T-helper 1 cell (primary cell): ENCODE measurements at places on chromosomes 3 and 15.

- no peak for DNase-seq
Measured at GRCh38 chr3:86180696-86181095, 810.3 kb downstream of the VGLL3 start.

GRCh38 chr3:71578054-71578751 is 5.3 kb downstream of the FOXP1 start:
- DNase-seq: no peak

DNA sequence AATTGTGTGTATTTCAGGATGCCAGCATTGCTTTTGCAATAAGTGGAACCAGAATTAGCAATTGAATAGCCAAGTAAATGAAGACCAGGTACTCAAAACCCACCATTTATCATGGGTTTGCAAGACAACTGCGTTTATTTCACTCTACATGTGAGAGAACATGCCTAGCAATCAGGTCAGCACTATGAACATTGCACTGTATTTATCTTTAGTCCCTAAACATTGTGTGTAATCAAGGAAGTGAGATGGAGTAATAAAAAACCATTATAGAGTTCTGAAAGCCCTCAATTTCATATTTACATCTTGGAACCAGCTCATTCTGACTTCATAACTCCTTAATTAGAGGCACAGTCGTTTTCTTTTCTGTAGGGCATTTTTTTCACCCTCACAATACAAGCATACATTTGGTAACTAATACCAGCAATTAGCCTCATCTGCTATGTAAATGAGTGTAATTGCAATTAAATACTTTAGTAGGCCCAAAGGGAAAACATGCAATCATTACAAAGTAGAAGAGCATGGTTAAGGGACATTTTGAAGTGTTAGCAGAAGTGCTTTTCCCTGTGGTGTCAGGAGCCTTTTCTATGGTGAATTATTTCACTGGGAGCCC is 153.1 kb upstream of the DPH6 start:
- no peak for DNase-seq

- no peak for DNase-seq
Measured at GRCh38 chr3:67608034-67608433, 46.4 kb downstream of the SUCLG2 start.

- DNase-seq: no peak
Measured at GRCh38 chr3:169232863-169233262, 430.6 kb downstream of the MECOM start.

DNA sequence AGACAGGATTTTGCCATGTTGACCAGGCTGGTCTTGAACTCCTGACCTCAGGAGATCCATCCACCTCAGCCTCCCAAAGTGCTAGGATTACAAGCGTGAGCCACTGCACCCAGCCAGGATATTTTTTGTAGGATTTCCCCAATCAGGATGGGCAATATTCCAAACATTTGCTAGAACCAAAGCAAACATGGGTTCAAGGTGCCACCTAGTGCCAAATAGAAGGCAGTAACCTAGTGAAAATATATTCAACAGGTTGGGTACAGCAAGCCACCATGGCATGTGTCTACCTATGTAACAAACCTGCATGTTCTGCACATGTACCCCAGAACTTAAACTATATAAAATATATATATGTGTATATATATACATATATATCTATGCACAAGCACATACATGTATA is 185.9 kb upstream of the CADM2 start:
- DNase-seq: no peak

- no peak for DNase-seq
Measured at GRCh38 chr3:97914388-97914787, 57.8 kb downstream of the RIOX2 start.

GRCh38 chr3:31244929-31245817 is 287.6 kb upstream of the STT3B start:
- no peak for DNase-seq

- no peak for DNase-seq
Measured at GRCh38 chr3:37625051-37625450, 236.6 kb upstream of the CTDSPL start.

DNA sequence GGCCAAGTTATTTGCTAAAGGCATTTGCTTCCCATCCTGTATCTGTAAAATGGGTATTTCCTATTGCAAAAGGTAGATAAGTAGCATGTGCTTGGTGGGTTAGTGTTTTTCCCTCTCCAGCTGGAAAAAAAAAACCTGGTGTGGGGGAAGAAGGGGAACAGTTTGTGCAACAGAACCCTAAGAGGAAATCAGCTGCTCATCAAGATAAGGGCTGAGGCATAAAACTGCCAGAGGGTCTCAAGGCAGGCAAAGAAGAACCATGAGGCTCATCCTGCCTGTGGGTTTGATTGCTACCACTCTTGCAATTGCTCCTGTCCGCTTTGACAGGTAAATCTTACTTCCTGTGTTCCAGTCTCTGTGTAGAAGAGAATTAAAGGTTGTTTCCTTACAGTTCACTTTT is at the start of gene CPA3:
Gene CPA3, plus strand, starts transcription at position 248 of the 400 bp plus-strand sequence. Its CDS starts 12 bp downstream, at position 260.
- DNase-seq: no peak

GRCh38 chr15:62798536-62798935 is 244.0 kb upstream of the TPM1 start:
- no peak for DNase-seq

DNA sequence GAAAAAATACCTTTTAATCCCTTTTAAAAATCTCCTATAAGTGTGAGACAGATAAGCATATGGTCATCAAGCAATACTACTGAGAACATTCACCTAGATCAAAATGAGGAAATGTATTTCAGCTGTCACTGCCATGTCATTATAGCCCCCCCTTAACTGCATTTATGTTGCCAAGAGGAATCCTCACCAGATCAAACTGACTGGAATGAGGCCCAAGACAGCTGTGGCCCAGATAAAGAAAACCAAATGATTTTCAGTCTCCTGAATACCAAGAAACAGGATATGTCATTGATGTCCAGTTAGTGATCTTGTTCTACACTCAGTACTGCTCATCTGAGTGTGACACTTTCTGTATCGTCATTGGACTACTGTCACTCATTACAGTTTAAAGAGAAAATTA is 35.1 kb upstream of the CPB1 start:
- DNase-seq: no peak

DNA sequence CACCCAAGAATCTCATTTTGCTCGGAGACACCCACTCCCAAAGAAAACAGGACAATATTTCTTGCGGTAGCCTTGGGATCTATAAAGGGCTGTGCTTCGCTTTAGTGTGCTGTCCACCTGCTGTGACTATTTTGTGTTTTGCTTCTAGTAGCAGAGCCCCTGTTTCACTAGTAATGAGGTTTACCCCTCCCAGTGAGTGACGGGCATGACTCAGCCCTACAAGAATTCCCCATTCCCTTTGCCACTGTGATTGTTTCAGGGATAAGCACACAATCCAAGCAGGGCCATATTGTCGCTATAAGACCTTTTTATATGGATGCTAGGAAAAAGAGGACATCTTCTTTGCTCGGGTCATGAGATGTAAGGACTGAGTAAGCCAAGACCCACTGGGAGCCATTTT is 62.5 kb upstream of the FOXB1 start:
- no peak for DNase-seq

- no peak for DNase-seq
Measured at GRCh38 chr3:184546252-184546651, 15.3 kb upstream of the EPHB3 start.

DNA sequence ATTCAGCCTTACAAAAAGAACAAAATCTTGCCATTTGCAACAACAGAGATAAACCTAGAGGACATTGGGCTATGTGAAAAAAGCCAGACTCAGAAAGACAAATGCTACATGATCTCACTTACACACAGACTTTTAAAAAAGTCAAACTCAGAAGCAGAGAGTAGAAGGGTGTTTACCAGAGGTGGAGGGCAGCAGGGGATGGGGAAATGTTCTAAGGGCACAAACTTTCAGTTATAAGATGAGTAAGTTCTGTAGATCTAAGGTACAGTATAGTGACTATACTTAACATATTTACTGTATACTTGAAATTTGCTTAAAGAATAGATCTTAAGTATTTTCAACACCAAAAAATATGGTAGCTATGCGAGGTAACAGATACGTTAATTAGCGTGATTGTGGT is 3.0 kb downstream of the MYEF2 start:
- DNase-seq: no peak

DNA sequence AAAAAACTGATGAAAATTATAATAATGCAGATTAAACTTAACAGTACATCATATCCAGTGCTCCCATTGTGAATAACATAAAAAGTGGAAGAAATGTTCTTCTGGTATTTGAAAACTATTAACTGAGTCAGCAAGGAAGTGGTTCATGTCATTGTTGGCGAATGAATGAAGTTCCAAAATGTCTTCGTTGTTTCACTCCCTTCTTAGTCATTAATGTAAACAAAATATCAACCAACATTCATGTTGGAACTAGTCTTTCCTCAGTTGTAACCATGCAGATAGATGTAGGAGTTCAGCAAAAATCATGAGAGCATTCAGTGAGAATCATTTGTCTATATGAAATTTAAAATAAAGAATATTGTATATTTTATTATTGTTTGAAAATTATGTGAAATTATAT is 44.1 kb upstream of the ICE2 start:
- DNase-seq: no peak

GRCh38 chr3:133477487-133477886 is 77.6 kb downstream of the BFSP2 start:
- DNase-seq: no peak

DNA sequence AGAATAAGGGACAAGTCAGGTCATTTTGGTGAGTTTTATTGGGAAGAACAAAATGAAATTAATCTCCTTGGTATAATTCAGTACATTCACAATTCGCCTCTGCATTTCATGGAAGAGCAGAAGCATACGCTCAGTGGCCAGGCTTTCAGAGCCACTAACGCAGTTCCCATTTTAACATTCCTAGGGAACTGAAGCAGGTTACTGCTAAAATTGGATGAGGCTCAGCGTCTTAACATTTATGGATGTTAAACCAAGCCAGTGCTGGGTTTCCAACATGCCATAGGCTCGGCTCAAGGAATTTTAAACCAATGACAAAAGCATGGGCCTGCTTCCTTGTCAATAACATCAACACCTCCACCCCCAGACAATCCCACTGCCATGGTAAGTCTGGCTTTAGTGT is 172.7 kb upstream of the PRICKLE2 start:
- no peak for DNase-seq

- no peak for DNase-seq
Measured at GRCh38 chr15:22845289-22845900, 6.9 kb downstream of the NIPA2 start.

DNA sequence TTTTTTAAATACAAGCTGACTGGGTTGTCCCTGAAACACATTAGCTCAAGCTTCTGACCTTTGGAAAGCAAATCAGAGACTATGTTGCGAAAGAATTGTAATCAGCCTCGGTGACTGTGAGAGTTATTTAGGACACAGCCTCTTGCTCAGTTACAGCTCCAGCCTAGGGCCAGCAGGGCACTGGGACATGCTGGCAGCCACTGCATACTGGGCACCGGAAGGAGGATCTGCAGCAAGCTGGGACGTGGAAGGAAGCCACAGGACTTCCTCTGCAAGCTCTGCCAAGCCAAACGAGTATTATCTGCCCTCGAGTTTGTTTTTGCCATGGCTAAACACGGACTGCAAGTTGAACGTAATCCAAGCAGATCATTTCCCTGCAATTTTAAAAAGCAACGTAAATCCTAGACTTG is 24.4 kb upstream of the COPG1 start:
- peak; percentile 41 for DNase-seq

GRCh38 chr3:47022641-47023071 is 43.2 kb downstream of the NBEAL2 start:
- DNase-seq: no peak

GRCh38 chr15:45594835-45595530 is 7.8 kb downstream of the BLOC1S6 start:
- no peak for DNase-seq

GRCh38 chr3:163543662-163544061 is 1534.6 kb downstream of the SI start:
- no peak for DNase-seq

DNA sequence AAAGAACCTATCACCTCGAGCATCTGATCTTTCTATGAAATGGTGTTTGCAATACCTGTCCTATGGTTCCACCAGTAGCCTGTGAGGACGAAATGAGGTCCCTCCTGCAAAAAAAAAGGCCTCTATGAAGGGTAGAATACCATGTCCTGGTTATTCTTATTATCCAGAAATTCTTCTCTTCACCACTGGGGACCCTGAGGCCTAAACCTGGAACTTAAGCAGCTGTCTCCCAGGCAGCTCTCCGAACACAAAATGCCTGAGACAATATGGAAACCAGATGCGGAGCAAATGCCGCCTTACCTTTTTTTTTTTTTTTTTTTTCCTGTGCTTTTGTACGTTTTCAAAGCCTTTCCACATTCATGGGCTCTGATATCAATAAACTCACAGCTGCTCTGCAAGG is 62.1 kb upstream of the WNT5A start:
- DNase-seq: no peak

- DNase-seq: no peak
Measured at GRCh38 chr15:45112591-45113379, 1.2 kb downstream of the DUOX2 start.

- no peak for DNase-seq
Measured at GRCh38 chr3:97102641-97103040, 288.2 kb downstream of the EPHA6 start.

DNA sequence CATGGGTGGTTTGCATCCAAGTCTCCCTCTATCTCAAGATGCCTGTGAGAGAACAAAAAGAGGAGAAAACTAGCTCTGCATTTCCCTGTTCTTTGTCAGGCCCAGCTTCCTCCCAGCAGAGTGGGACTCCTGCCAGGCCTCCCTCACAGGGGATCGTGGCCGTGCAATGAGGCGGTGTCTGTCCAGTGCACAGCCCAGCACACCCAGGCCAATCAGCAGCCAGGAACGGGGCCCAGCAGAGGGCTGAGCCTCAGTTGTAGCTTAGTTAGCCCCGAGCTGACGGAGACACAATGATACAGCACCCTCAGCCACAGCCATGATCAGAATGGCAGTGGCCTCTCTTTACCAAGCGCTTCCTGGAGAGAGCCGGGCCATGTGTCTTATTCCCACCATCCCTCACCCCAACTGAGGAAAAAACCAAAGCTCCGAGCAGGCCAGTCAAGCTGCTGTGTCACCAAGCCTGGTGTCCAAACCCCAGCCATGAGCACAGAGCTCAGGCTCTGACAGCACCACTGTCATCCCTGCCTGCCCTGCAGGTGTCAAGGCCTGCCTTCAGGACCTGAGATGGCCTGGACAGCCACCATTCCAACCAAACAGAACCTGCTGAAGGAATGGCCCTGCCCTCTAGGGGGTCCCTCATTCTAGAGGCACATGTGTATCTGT is 71.1 kb downstream of the DNAJB8 start:
- no peak for DNase-seq

- DNase-seq: no peak
Measured at GRCh38 chr3:8420612-8421011, 81.0 kb upstream of the LMCD1 start.

DNA sequence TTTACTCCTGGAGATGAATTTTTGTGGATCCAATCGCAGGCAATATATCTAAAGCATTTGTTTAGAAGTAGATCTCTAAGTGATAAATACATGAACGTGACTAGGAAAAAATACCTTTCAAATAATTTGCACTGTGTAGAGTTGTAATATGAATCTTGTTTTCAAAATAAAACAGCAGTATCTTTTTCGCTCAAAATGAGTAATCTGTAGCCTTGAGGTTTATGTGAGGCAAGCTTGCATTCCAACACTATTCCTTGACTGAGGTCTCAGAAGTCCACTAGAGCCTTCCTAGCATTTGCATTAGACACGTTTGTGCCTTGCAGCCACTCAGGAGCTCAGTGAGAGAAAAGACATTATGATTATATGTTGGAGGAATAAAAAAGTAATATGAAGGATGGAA is 138.3 kb upstream of the ROBO1 start:
- DNase-seq: no peak

- peak; percentile 64 for DNase-seq
Measured at GRCh38 chr3:46276497-46277099, 34.3 kb downstream of the CCR3 start.
